NCI-H1930 (cell line): ENCODE measurements at places on chromosomes 7 and 10.

DNA sequence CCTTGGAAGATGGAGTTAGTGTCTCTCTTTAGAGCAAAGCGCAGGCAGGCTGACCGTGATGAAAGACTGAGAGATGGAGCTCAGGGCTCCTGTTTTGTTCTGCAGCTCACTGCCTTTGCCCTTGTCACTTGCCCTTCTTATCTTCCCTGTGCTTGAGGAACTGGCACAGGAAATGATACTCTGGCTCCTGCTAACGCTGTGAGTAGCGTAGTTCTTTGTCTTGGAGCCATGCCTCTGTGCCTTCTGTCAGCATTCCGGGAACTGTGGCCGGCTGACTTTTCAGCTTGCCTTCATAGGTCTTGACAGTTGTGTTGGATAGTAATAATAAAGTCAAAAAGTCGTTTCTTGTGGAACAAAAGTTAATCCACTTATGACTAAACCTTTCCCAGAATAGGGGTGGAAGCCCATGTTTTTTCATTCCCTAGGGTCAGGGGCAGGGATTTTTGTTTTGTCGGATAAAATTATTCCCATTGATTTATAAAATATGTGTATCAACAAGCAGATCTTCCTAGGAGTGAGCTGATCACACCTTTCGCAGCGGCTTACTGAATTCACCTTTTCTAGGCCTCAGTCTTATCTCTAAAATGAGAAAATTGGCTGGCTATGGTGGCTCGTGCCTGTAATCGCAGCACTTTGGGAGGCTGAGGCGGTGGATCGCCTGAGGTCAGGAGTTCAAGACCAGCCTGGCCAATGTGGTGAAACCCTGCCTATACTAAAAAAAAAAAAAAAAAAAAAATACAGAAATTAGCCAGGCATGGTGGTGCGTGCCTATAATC lies 16.6 kb upstream of the TMEM236 start:
- no peak for DNase-seq

- DNase-seq: no peak
Observed at GRCh38 chr10:86392723-86393094, 26.1 kb upstream of the GRID1 start.

GRCh38 chr7:68892236-68892635 lies 706.0 kb upstream of the AUTS2 start:
- no peak for DNase-seq

DNA sequence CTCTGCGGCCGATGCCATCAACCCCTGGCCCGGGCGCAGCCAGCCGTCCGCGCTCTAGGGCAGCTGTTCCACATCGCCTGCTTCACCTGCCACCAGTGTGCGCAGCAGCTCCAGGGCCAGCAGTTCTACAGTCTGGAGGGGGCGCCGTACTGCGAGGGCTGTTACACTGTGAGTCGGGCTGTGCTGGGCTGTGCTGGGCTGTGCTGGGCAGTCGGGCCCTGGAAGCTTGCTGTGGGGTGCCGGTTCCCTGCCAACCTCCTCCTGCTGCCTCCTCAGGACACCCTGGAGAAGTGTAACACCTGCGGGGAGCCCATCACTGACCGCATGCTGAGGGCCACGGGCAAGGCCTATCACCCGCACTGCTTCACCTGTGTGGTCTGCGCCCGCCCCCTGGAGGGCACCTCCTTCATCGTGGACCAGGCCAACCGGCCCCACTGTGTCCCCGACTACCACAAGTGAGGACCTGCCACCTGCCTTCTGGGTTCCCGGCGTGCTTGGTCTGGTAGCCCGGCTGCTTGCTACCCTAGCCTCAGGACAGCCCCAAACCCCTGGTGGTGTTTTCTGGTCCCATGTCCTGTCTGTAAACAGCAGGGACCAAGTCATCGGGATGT lies 7.5 kb downstream of the ZYX start:
- no peak for DNase-seq

- DNase-seq: peak; percentile 4
Observed at GRCh38 chr7:118195837-118196474, 12.0 kb downstream of the LSM8 start.

DNA sequence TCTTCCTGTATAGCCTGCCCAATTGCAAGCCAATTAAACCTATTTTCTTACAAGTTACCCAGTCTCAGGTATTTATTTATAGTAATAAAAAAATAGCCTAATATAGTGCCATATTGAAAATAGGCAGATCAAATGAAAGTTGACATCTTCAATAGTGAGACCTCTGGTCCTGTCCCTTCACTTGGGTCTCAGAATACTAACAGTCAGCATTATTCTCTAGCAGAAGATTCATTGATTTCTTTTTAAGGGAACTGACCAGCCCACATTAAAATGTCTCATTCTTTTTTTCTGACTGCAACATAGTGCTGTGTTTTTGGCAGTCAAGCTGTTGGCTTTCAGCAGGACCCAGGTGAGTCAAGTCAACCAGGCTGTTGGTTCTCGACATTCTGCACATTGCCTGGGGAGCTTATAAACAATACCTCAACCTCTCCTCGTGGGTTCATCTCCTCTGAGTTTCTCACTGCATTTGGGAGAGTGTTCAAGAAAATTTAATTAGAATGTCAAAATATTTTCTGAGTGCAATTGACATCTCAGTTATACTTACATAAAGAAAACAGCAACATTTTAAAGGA lies 109.8 kb downstream of the MKX start:
- DNase-seq: no peak

DNA sequence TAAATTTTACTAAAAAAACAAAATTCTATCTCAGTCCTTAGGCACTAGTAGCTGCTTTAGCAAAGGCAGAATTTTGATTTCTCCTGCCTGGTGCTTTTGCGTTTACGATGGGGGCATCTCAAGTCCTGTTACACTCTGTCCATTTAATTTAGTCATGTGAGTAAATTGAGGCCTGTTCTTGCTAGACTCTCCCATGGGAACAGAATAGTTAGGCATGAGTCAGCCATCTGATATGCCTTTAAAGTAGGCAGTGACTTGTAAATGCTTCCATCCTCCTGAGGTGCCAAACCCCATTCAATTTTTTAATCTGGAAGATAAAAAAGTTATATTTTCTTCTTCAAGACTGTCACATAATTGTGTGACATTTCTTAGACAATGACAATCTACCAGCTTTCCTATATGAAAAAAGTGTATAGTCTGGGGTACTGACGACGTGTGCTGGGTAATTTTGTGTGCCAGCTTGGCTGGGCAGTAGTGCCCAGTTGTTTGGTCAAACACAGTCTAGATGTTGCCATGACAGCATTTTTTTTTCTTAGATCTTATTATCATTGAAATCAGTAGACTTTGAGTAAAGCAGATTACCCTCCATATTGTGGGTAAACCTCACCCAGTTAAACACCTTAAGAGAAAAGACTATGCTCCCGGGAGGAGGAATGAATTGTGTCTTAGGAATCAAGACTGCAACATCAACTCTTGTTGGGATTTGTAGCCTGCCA lies 603.4 kb downstream of the SORCS1 start:
- no peak for DNase-seq

DNA sequence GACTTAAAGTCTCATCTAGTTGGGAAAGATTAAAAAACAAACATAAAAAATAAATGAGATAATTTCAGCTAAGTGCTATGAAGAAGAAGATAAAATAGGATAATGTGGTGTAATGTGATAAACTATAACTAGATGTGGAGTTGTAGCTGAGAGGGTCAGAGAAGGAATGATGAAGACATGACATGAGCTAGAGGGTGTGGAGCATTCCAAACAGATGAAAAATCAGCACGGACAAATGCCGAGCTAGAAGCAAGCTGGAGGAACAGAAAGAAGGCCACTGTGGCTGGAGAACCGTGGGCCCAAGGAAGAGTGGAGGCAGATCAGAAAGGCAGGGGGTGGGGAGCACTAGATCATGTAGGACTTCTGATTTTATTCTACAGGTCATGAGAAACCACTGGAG lies 70.6 kb downstream of the CDK6 start:
- DNase-seq: no peak

GRCh38 chr7:8430643-8431042 lies 2.8 kb upstream of the NXPH1 start:
- no peak for DNase-seq

- DNase-seq: no peak
Observed at GRCh38 chr10:49333192-49333591, 34.2 kb downstream of the C10orf71 start.
